ENCODE measurements at places on chromosomes 7 and 10.

GRCh38 chr10:32332299-32332750 lies 14.6 kb downstream of the EPC1 start:
- no peak for DNase-seq

DNA sequence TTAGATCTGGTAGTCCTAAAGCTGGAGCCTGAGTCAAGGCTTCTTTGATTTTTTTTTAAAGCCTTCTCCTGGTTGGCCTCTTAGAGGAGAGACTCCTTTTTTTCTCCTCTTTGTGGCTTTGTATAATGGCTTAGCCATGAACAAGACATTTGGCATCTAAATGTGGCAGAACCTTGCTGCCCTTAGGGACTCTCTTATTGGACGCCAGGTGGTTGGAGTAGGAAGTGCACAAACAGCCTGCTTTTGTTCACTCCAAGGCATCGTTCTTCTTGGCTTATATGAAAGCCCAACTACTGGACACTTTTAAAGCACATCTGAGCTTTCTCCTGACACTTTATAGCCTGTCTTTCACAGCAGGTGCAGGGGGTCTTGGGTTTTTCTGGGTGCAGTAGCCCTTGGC lies 25.0 kb downstream of the ZPBP start:
- no peak for DNase-seq

DNA sequence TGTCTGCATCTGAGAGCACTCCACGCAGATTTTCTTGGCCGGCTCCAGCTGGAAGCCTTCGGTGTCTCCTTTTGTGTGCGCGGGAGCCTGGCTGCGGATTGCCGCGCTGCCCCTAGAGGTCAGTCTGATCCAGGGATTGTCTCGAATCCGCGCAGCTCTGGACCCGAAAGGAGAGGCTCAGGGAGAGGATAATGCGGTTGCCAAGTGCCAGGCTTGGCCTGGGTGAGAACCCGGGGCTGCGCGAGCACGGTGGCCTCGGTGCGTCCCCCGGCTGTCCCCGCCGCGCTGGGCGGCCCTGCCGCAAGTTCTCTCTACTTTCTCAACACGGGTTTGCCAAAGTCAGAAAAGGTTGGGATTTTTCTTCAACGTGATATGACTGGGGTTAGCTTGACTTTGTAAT lies 140.9 kb downstream of the ADCYAP1R1 start:
- peak; percentile 2 for DNase-seq

- DNase-seq = no peak
Observed at GRCh38 chr10:130026670-130027456, 62.8 kb upstream of the EBF3 start.

DNA sequence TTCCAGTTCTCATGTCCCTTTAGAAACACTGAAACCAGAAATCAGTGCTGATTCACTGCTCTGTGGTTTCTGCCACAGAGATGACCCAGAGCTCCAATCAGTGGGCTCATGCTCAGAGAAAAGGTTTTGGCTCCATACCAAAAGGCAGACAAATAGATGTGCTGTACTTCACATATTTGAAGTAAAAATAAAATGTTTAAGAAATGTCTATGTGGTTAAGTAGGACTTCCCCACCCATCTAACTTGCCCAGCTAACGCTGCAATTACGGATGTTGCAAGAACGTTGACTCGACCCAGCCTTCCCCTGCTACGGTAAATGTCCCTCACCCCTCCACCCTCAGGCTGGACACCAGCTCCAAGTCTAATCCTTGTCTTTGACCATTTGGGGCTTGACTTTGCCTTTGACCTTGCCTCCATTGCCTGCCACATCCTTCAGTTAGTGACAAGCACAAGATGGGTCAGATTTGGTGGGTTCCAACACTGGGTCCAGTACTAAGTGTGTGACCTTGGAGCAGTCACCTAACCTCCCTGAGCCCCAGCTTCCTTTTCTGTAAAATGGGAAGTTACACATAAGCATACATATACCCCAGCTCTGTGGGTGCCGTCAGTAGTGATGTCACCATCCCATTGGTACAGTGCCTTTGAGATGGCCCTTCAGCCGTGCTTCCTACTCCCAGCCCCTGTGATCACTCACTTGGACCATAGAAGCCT lies 95.8 kb downstream of the CHST15 start:
- peak; percentile 71 for DNase-seq

DNA sequence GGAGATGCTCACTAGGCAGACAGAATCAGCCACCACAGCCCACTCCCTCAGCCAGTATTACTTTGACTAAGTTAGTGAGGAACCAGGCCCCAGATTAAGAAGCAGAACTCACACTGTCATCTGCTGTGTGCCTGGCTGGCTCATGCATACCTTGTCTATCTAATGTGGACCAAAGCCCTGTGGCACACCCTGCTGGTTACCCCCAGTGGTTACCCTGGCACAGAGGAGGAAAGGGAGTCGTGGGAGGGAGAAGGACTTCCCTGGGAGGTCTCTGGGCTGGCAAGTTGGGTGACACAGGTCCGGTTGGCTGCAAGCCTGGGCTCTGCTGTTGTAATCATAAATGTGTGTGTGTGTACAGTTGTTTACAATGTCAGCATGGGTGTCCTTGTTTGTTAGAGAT lies 7.5 kb upstream of the SH2D4B start:
- DNase-seq = no peak

GRCh38 chr7:112484671-112485167 lies 3.9 kb downstream of the LSMEM1 start:
- peak; percentile 80 for DNase-seq

GRCh38 chr10:77670817-77671443 lies 33.3 kb upstream of the KCNMA1 start:
- no peak for DNase-seq

GRCh38 chr10:98289802-98290209 lies 21.8 kb upstream of the LOXL4 start:
- DNase-seq = no peak

DNA sequence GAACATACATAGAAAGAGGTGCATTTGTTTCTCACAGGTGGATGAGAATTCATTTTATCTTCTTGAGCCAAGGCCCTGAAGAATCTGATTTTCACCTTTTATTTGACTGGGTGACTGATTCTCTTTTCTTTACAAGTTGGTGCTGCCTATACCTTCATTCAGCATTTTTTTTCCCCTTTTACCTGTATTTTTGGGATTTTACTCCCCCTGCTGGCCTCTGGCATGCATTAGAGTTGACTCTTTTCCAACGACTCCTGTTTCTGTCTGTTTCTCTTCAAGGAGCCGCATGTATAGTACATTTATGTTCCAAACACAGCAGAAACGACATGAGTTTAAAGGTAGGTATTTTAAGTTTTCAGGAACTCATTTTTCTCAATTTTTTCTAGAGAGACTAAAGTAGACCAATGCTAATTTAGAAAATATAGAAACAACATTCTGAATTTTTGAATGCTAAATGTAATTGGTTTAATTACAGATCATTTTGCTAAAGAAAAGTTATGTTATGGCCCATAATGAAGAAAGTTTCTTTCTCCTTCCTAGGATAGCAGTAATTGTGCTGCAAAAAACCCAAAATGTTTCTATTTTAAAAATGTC lies 149.8 kb upstream of the HDAC9 start:
- DNase-seq = peak; percentile 28

- no peak for DNase-seq
Observed at GRCh38 chr7:139284252-139284896, 53.3 kb downstream of the UBN2 start.

DNA sequence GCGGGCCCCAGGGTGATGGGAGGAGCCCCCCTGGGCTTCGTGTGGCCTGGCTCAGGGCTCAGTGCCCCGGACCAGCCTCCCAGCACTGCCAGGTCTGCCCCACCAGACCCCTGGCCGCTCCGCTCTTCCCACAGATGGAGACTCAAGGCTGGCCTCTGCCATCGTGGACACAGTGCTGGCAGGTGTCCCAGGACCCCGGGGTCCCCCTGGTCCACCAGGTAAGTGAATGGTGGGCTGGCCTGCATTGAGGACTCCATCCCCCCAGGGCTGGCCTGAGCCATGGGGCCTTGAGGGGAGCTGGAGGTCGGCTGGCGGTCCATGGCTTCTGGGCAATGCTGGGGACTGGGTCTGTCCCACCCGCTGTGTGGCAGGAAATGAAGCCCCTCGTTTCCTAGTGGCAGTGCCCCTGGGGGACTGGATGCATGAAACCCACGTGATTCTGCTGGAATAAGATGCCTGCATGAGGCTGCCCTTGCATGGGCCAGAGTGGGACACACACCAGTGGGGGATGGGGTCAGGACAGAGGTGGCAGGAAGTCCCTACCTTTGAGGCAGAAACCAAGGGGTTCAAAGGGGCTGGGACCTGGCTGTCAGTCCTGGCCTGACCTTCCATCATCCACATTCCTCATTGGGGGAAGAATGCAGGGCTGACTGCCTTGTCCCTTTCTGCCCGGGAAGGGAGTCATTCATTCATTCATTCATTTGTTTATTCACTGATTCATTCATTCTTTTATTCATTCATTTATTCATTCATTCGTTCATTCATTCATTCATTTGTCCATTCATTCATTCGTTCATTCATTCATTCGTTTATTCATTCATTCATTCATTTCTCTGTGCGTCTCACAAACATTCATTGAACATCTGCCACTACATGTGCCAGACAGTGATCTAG lies 81.8 kb downstream of the MYL10 start:
- DNase-seq = no peak

DNA sequence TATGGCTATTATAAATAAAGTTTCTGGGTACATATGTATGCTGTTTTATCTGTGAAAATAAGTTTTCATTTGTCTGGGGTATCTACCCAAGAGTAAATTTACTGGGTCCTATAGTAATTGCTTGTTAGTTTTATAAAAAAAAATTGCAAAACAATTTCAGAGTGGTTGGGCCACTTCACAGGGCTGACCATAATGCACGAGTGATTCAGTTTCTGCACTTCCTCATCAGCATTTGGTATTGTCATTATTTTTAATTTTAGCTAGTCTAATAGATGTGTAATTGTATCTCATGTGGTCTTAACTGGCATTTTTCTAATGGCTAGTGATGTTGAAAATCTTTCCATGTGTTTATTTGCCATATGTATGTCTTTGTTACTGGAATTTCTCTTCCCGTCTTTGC lies 452.4 kb upstream of the AKR1E2 start:
- DNase-seq = no peak

GRCh38 chr10:80697926-80698325 lies 160.2 kb downstream of the SH2D4B start:
- no peak for DNase-seq

- DNase-seq = no peak
Observed at GRCh38 chr10:129792141-129792540, 171.9 kb downstream of the EBF3 start.

DNA sequence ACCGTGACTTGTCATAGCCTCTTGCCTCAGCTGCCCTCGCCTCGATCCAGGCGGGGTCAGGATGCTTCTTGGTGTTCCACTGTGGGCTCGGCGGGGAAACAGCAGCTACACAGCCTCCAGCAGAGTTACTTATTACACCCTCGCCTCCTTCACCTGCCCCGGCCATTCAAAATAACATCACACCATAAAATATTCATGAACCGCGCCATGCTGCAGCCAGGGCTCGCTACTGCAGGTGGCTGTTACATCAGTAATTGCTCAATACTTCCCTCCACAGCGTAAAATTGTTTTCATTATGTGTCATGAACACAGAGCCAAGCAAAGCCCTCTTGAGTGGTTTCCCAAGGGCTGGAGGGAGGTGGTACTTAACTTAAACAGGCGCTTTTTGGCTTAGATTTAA lies 241.5 kb upstream of the SP8 start:
- no peak for DNase-seq

DNA sequence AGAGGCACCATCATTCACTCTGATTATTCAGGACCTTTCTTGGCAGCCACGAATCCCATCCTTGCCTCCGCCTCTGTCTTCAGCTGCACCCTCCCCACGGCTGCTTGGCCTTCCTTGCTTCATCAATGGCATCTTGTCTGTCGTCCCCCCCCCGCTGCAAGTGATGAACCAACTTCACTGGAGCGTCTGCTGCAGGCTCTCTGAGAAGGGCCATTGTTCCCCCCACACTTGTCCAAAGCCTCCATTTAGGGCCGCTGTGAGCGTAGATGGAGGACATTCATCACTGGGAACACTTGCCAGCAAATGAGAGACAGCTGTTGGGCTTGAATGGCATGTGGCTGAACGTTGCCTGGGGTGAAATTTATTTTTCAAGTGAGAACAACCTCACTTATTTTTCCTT lies 20.1 kb downstream of the AFAP1L2 start:
- DNase-seq = no peak

- no peak for DNase-seq
Observed at GRCh38 chr7:124188576-124188975, 155.7 kb upstream of the TMEM229A start.

DNA sequence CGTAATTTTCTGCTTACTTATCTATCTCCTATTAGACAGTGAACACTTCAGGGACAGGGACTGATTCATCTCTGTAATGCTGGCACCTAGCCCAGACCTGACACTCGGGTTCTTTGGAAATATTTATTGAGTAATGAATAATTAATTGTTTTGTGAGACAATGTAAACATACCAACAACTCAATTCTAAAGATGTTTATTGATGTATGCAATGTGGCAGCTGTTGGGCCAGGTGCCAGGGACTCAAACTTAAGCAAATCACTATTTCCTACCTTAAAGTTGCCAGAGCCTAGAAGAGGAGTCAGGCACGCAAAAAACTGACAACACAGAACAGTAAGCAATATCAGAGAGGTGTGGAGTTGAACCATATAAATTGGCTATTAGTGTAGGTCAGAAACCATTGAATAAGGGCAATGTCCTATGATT lies 63.6 kb upstream of the BMPER start:
- DNase-seq = no peak

DNA sequence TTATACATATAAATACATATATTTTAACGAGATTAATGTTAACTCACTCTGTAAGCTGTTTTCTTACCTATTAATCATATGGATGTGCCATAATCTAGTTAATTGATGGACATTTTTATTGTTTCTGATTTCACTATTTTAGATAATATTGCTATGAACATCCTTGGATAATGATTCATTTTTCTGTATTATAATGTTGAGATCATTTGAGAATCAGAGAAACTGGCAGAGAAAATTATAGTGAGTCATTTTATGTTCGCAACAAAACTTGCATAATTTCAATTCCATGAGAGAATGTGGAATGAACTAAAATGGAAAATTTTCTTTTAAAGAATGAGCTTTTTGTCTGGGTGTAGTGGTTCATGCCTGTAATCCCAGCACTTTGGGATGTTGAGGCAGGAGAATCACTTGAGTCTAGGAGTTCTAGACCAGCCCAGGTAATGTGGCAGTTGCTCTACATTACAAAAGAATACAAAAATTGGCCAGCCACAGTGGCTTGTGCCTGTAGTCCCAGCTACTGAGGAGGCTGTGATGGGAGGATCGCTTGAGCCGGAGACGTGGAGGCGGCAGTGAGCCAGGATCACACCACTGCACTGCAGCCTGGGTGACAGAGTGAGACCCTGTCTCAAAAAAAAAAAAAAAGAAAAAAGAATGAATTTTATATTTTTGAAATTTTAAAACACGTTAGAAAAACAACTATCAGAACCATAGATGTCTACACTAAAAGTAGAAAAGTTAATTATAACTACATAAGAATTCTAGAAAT lies 40.5 kb downstream of the PAPSS2 start:
- no peak for DNase-seq

GRCh38 chr10:101897633-101898032 lies 54.0 kb upstream of the KCNIP2 start:
- DNase-seq = no peak

DNA sequence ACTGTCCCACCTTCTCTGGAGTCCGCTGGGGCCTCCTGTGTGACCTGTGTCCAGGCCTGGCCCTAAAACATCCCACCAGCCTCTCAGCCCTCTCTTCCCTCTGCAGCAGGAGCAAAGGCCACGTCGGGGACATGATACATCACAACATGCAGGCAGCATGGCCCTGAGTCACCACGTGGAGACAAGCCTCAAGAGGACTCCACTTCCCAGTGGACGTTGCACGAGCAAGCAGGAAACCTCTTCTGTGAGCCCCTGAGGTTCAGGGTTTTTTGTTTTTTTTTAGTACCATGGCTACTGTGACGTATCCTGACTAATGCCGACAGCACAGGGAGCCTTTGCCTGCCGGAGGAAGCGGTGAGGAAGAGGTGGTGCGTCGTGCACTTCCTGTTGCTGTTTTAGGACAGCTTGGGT lies 165.9 kb downstream of the DNAJB6 start:
- no peak for DNase-seq

All from smooth muscle cell of the brain vasculature (primary cell).